CD4-positive, alpha-beta T cell treated with Interleukin-15 for 1 hour (primary cell): ENCODE measurements at places on chromosomes 3 and 15.

GRCh38 chr3:110562621-110563020 lies 509.0 kb upstream of the NECTIN3 start:
- no peak for DNase-seq

- no peak for DNase-seq
Observed at GRCh38 chr3:18217507-18218174, 207.5 kb downstream of the SATB1 start.

GRCh38 chr3:78645628-78646310 lies 1122.0 kb downstream of the ROBO1 start:
- DNase-seq = no peak

GRCh38 chr3:154013736-154014135 lies 107.5 kb upstream of the ARHGEF26 start:
- no peak for DNase-seq

- no peak for DNase-seq
Observed at GRCh38 chr3:57949785-57950615, 58.2 kb upstream of the FLNB start.

DNA sequence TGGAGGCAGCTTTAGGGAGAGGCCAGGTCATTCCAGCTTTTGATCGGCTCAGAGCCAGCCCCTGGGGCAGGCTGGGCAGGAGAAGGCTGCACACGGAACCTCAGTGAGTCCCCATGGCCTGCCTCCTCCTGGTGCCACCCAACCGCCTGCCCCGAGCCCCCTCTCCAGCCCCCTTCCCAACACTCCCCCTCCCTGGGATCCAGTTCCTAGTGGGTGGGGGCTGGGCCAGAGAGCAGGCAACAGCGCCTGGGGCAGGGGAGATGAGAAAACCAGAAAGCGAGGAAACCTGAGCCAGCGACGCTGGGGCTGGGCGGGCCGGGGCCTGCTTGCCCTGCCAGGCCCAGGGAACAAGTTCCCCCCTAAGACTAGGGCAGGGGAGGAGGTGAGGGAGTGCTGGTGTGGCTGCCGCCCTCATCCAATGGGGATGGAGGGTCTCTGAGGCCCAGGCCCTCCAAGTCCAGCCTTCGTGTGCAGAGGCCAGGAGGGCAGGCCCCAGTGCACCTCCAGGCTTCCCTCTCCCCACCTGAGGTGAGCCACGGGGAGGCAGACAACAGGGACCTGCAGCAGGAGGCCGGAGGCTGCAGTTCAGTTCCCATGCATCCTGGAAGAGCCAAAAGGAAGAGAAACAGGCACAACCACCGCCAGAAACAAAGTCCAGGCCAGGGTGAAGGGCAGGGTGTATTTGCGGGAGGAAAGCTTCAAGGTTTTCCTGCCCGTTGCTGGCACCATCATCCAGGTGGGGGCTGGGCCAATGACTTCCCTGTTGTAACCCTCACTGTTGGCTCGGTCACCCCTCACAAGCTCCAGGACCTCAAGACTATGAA lies 4.0 kb upstream of the SEMA3F start:
- DNase-seq = no peak

GRCh38 chr3:183537295-183537730 lies 18.2 kb downstream of the KLHL6 start:
- peak; percentile 79 for DNase-seq

DNA sequence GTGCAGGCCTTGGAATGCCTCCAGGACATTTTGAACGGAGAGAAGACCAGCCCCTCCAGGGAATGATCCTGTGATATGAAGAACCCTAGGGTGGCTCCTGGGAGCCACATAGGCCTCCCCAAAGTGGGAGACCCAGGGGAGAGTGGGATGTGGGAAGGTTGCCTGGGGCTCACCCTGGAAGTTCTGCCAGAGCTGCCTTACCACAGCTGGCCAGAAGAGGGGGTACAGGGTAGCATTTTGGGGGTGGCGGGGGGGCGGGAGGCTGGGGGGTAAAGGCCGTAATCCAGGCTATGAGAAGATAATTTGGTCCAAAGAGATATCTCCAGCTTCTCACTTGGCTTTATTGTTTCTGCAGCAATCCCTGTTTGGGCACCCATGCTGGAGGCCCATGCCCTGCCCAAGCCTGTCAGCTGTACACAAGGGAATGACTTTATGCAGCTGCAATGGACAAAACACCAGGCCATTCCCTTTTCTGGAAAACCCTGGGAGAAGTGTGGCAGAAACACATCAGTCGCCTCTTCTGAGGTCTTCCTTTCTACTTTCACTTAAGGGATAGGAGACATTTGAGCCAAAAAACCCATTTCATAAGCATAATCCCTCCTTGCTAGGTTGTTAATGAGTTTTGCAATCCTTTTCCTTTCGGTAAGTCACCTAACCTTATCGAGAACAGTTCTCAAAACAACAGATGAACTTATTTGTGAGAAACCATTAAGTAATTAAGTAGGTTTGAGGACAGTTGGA lies 11.0 kb upstream of the MUSTN1 start:
- no peak for DNase-seq

GRCh38 chr15:71223516-71223915 lies 108.2 kb downstream of the THSD4 start:
- DNase-seq = no peak

- DNase-seq = no peak
Observed at GRCh38 chr15:34647569-34648293, 64.3 kb upstream of the GOLGA8B start.

DNA sequence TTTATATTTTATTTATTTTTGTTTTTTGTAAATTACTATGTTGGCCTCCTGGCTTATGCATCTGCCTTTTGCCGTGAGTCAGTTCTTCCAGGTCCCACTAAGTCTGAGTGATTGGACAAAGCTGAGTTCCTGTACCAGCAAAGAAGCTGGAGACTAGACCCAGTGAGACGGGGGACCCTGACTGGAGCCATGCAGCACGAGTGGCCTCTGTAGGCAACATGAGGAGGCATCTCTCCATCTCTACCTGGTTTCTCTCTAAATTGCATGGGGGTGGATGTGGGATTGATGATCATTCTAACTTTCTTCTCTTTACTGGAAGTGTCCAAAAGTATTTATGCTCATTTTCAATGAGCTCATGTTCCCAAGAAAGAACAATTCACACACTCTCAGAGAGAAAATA lies 155.3 kb upstream of the MRPL3 start:
- DNase-seq = no peak

DNA sequence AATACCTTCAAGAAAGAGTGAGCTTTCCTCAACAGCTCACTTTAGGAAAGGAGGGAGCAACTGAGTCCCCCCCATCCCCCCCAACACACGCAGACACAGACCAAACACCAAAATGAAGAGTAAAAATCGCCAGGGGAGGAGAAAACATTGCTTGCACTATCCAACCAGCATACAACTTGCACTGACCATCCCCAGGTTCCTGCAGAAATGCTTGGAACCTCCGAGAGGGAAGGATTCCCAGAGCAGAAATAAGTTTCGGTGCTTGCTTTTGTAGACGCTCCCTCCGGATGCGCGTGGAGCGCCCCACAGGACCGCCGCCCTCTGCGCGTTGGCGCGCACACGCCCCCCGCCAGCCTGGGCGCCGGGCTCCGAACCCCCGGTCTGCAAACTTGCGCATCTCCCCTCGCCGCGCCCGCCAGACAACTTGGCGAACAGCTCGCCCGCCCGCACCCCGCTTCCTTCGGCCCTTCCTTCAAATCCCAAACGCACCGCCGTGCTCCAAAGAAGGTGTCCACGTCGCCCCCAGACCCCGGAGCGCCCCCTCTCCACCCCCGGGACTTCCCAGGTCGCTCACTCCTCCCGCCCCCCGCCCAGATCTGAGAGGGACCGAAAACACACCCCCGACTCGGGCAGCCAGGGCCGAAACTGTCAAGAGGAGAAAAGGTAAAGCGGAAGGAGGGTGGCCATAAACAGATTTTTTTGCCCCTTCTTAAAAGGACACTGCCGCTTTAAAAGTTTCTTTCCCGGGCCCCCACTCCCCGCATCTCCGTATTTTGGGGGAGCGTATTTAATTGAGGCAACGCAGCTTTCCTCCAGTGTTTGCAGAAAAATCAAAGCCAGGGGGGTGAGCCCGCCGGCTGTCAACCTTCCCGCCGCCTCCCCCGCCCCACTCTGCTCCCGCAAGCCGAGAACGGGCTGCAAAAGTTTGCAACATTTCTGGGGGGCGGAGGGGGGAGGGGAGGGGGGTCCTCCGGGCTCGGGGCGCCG lies 859 bp downstream of the RORA start:
- no peak for DNase-seq

GRCh38 chr3:172372895-172373294 lies 75.4 kb downstream of the GHSR start:
- no peak for DNase-seq

DNA sequence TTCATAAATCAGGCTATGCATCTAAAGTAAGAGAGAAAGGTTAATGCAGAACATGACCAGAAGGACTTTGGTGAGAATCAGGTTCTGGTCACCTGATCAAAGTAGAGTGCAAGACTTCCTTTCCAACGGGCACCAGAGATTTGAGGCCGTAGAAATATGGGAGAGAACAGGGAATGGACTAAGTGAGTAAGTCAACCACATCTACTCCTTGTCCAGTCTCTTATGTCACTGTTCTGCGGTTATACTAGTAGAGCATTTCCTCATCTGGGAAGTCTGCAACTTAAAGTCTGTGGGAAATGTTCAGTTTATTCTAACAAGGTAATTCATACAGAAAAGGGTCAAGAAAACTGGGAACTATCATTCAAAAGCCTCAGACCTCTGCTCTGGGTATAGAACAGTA lies 232.8 kb downstream of the CPNE4 start:
- DNase-seq = no peak

- no peak for DNase-seq
Observed at GRCh38 chr3:112687211-112687610, 46.3 kb upstream of the CCDC80 start.

DNA sequence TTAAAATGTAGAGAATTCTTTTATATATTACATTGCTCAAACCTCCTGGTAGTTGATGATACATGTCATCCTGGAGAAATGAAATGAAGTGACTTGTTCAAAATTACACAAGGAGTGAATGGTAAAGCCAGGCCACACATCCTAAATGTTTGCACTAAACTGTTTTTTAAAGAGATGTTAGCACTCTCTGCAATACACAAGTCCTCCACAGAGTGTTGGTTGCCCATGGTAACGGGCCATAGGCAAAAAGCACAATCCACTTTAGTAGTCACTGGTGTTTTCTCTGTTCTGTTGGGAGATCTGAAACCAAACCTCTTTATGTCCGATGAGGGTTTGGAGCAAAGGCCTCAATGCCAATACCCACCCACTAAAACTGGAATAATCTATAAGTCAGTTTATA lies 907.4 kb downstream of the NTRK3 start:
- DNase-seq = no peak

DNA sequence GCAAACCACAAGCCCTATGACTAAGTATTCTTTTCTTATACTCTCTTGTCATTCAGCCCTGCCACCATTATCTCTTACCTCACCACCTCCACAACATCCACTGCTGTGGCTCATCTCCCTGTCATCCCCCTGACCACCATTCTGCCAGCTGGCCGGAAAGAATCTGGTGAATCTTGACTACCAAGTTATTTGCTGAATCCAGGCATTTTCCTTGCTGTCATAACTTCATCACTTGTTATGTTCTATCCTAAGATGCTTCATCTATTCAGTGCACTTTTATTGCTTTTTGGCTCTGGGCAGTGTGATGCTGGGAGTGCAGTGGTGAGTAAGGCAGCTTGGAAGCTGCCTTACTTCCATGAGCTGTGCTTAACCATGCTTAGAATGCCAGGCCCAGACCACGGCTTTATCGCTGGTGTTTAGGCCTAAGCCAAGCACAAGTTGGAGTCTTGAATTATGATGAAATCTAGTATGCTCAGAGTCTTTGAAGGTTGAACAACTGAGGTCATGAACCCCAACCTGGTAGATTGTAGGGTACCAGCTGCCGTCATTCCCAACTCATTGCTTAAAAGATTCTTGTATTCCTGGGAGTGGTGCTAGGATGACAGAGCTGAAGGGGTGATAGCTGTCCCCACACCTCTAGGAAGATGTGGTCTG lies 27.0 kb upstream of the APH1B start:
- DNase-seq = no peak
